ENCODE measurements at places on chromosomes 1 and 21.

DNA sequence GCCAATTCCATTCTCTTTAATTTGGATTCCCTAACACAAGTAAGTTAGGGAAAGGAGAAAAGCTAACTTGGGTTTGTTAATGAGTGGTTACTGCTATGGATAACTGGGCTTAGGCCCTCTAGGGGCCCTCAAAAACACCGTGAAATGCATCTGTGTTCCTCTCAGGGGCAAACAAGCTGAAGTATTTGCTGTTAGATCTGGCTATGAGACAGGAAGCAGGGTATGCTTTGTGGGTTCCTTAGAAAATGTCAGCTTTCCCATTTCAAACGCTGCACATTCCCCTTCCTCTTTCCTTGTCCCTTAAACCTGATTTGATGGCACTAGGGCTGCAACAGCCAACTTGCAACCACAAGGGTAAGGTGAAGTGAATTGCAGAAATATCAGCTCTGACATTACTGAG lies 5.7 kb upstream of the CAP1 start:
- DNase-seq: no peak

DNA sequence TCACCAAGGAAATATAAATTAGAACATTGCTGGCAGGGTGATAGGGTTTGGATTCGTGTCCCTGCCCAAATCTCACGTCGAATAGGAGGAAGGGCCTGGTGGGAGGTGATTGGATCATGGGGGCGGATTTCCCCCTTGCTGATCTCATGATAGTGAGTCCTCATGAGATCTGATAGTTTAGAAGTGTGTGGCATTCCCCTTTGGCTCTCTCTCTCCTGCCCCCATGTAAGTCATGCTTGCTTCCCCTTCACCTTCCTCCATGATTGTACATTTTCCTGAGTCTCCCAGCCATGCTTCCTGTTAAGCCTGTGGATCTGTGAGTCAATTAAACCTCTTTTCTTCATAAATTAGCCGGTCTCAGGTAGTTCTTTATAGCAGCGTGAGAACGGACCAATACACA lies 60.6 kb downstream of the VPS26C start:
- no peak for DNase-seq

DNA sequence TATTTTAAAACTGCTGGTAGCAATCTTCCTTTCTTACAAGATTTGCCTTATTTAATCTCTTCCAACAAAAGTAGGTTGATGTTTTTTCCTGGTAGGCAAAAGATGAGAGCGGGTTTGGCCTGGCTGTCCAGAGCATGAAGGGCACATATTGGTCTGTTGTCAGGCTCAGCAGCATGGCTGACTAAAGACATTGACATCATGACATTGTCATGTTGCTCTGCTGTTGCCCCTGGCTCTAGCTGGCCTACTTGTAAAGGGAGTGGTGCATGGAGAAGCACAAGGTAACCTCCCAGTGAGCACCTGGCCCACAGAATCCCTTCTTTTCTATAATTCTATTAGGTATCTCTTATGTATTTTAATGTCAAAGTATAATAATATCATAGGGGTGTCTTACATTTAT lies 23.6 kb downstream of the GNPAT start:
- DNase-seq: no peak

DNA sequence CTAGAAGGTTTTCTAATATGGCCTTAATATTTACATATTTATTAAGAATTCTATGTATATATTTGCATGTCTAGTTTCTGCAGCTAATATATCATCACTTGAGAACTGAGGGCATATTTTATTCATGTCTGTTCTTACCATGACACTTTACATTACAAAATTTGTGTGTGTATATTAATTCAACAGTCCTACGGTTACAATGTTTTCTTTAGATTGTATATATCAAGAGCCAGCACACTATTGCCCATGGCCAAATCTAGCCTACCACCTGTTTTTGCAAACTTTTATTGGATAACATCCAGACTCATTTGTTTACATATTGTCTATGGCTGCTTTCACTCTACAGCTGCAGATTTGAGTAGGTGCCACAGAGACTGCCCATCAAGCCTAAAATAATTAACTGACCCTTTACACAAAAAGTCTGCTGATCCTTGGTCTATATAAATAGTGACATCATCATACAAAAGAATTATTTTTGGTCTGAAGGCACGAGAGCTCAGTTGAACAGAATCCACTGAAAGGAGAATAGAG lies 577.4 kb upstream of the PBX1 start:
- no peak for DNase-seq

Measured in stimulated activated CD4-positive, alpha-beta T cell treated with anti-CD3 and anti-CD28 coated beads, Interleukin-1b, Interleukin-23, amount 100 ng/mL, for 1 hour (primary cell).